ENCODE measurements at places on chromosomes 4 and X. TPM values are rescaled to one million over a fixed set of nuclear protein-coding genes. Genes with fewer than 3 reads are reported as not detected.

DNA sequence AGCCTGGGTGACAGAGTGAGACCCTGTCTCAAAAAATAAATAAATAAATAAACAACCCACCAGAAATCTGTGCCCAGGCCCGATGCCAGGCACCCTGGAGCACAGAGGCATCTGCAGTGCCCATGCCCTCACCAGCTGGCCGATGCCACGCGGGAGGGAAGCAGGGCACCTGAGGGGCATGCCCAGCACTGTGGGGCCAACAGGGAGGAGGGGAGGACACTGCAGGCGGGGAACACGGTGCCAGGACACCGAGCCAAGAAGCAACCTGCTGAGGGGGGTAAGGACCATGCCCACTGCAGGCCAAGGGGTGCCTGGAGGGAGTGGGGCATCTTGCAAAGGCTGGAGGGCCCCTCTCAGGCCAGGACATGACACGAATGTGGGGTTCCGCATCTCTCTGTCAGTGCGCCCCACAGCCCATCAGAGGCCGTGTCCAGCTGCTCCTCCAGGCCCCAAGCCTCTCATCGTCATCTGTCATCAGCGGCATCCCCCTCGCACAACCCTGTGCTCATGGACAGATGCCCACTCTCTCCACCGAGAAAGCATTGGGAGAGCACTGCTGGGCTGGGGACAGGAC lies 13.3 kb upstream of the DUSP9 start:
- DNase-seq: no peak

DNA sequence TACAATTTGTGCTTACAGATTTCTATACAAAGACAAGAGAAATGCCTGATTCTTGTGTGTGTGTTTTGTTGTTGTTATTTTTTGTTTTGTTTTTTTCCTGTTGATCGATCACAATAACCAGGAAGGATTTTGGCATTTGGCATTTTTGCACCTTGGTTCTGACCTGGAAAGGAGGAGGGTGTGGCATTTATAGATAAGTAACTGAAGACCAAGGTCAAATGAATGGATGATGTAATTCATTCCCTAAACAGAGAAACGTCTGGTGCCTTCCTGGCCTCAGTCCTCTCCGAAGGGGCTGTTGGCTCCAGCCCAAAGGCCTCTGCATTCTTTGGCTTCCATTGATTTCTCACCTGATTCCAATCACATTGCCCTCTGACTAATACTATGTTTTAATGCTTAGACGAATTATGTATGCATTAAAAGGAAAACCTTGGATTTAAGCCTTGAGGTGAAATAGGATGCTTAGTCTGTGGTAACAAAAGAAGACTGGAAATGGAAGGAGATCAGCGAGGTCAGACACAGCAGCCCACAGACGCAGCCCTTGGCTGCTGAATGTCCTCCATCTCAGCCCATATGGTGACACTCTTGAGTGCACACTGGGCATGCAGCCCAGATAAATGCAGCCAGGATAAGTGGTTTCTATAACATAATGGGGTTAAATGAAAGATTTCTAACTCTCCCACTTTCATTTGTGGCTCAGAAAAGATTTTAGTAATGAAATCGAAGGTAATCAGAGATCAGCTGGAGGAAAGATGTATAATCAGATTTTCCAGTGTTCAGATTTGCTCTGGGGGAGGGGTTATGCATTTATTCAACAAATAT lies 60.5 kb upstream of the TRIM2 start:
- no peak for DNase-seq

GRCh38 chrX:118632862-118633261 lies 94.5 kb upstream of the IL13RA1 start:
- DNase-seq: no peak

DNA sequence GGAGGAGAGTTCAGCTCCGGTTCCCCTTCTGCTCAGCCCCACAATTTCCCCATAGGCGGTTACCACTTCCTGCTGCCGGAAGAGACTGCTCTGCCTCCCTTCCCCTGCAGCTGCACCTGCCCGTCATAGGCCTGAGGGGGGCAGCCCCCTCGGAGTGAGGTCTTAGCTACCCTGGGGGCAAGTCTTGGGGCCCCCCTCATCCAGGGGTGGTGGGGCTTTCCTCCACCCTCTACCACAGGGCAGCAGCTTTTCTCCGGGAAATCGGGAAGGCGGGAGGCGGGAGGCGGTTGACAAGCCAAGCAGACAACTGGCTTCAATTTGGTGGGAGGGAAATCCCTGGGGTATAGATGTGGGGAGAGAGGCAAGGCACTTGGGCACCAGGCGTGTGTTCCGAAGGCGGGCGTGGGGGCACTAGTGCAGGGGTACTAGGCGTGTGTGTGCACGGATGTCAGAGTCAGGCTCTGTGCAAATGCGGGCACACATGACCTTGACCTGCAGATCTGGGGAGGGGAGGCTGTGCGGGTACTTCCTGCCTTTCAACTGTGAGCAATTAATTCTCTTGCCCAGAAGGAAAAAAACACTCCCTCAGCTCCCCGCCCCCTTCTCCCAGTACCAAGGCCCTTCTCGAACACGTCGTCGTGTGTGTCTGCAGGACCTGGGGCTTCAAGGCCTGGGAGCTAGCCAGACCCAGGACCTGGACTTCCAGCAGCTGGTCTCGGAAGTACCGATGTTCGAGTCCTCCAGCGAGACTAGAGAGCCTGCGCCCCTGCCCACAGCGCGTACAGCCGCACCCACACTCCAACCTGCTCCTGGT lies 1.0 kb upstream of the ARHGAP4 start:
- DNase-seq: peak; percentile 87

DNA sequence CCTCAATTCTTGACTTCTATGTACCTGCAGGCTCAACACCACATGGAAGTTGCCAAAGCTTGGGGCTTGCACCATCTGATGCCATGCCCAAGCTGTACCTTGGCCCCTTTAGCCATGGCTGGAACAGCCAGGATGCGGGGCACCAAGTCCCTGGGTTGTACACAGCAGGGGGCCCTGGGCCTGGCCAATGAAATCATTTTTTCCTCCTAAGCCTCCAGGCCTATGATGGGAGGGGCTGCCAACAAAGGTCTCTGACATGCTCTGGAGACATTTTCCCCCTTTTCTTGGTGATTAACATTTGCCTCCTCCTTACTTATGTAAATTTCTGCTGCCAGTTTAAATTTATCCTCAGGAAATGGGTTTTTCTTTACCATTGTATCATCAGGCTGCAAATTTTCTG lies 1428.1 kb downstream of the C4orf33 start:
- no peak for DNase-seq

GRCh38 chr4:56330691-56331090 lies 56.6 kb downstream of the AASDH start:
- DNase-seq: no peak

DNA sequence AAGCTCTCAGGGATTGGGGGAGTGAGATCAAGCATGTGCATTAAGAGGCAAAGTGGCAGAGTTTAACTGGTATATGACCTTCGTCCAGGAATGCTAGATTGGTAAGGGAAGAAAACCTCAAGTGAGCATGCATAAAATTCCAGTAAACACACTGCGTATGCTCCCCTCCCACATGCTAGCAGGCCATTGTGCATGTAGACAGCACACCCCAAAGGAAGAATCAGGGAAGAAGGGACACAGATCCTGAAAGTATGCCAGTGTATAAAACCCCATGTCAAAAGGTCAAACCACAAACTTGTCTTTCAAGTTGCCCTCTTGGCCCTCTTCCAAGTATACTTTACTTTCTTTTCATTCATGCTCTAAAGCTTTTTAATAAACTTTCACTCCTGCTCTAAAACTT lies 405.2 kb upstream of the CNKSR2 start:
- no peak for DNase-seq

GRCh38 chr4:14415146-14415545 lies 587.1 kb upstream of the CPEB2 start:
- no peak for DNase-seq

DNA sequence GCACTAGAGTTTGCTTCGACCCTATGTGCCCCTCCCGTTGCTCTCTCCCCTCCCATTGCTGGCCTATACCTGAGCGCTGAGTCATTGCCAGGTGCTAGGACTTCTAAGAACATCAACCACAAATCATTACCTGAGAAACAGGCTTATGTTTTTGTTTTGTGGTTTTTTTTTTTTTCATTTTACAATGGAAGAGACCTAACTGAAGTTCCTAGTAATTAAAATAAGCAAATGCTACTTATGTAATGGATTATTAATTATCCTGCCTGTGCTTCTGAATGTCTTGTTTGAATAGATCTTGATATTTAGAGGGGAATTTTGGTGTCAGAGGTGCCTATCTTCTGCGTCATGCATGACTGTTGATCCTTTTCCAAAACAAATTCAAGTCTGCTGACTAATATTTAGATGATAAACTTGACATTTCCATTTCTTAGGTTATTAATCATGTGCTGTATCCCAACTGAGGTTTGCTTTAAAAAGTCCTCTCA lies 275.4 kb upstream of the CPEB2 start:
- DNase-seq: no peak

OTC gene
- total RNA-seq: not detected

XKRX gene
- not detected for total RNA-seq

NPY2R gene
- not detected for total RNA-seq

PRSS48 gene
- not detected for total RNA-seq

PSAPL1 gene
- total RNA-seq: not detected

EMCN gene
- total RNA-seq: not detected

KLB gene
- not detected for total RNA-seq

ABCG2 gene
- total RNA-seq: 0.57 TPM

PDZD4 gene
- total RNA-seq: 0.16 TPM

BCLAF3 gene
- total RNA-seq: 5.1 TPM

Data from activated CD8-positive, alpha-beta T cell treated with anti-CD3 and anti-CD28 coated beads, Interleukin-2, amount 10 ng/mL, durations not matched to agents 7 days and 5 days (primary cell).